ENCODE measurements at places on chromosomes 6 and 20. TPM values are rescaled to one million over a fixed set of nuclear protein-coding genes. Genes with fewer than 3 reads are reported as not detected.

DNA sequence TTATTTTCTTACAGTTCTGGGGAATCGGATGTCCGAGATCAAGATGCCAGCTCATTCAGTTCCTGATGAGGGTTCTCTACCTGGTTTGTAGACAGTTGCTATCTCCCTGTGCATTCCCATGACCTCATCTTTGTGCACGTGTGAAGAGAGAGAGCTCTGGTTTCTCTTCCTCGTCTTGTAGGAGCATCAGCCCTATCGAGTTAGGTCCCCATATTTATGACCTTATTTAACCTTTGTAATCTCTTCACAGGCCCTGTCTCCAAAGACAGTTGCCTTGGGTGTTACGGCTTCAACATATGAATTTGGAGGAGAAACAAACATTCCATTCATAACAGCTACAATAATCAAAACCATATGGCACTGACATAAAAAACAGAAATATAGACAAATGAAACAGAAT is 455.3 kb downstream of the HACE1 start:
- H3K4me3 ChIP-seq, result no peak overlapping the region
- H3K4me1 ChIP-seq, result no peaks in the 10 kb centered on the region
- H3K27me3 ChIP-seq, result no peaks in the 10 kb centered on the region
- H3K27ac ChIP-seq, result no peak overlapping the region
- H3K36me3 ChIP-seq, result no peaks in the 10 kb centered on the region

TOX2 gene
- total RNA-seq, result 1.0 TPM

- H3K27ac ChIP-seq, result no peak overlapping the region
- no peaks in the 10 kb centered on the region for H3K27me3 ChIP-seq
- H3K4me1 ChIP-seq, result no peaks in the 10 kb centered on the region
- DNase-seq, result no peak
- H3K4me3 ChIP-seq, result no peak overlapping the region
Measured at GRCh38 chr20:48403167-48403761, 424.5 kb downstream of the PREX1 start.

DNA sequence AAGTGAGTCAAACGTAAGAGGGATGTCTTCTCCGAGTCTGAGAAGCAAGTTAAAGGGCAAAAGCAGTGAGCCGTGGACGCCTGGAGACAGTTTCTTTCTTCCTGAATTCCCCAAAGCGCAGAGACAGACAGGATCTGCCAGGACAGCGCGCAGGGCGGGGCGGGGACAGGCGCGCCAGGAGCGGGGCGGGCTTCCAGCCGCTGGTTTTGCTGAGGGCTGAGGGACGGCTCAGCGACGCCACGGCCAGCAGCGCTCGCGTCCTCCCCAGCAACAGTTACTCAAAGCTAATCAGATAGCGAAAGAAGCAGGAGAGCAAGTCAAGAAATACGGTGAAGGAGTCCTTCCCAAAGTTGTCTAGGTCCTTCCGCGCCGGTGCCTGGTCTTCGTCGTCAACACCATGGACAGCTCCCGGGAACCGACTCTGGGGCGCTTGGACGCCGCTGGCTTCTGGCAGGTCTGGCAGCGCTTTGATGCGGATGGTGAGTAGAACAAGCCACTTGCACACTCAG is at the start of gene SCGN:
Gene SCGN (plus strand): TSS at position 209 of the 509 bp plus-strand sequence. CDS start 189 bp downstream, at position 398.
- H3K36me3 ChIP-seq, result no peaks in the 10 kb centered on the region
- peak; percentile 62 for DNase-seq
- no peaks in the 10 kb centered on the region for H3K4me1 ChIP-seq
- H3K27ac ChIP-seq, result no peak within 1 kb of the TSS
- no peak within 1 kb of the TSS for H3K4me3 ChIP-seq

LY6G6C gene
- total RNA-seq, result not detected

DNA sequence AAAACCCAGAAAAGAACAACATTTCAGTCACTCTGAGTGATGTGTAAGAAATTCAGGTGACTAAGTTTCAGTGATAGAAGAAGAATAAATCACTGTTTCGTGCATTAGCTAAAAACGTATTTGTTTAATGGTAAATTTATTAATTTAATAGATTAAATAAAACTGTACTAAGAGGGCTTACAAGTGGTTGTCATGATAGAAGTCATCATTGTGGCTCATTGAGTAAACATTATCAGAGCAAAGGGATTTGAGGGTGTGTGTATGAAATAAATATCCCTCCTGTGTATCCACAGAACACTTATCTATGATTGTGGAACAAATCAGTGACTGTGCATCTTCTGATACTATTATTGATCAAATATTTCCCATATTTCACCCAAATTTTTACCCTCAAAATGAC is 40.1 kb downstream of the THEMIS start:
- H3K27me3 ChIP-seq, result no peaks in the 10 kb centered on the region
- DNase-seq, result no peak
- H3K36me3 ChIP-seq, result no peaks in the 10 kb centered on the region
- no peak overlapping the region for H3K27ac ChIP-seq

RAB44 gene
- total RNA-seq, result not detected

GRCh38 chr6:90460051-90460450 is 126.8 kb downstream of the MAP3K7 start:
- H3K36me3 ChIP-seq, result no peaks in the 10 kb centered on the region
- H3K27ac ChIP-seq, result no peak overlapping the region
- H3K4me3 ChIP-seq, result no peak overlapping the region
- H3K4me1 ChIP-seq, result no peaks in the 10 kb centered on the region

GRCh38 chr6:117512056-117512828 is 29.8 kb downstream of the DCBLD1 start:
- no peak overlapping the region for H3K27ac ChIP-seq
- no peaks in the 10 kb centered on the region for H3K4me1 ChIP-seq
- H3K36me3 ChIP-seq, result no peaks in the 10 kb centered on the region

GRCh38 chr6:106377061-106377540 is 16.6 kb downstream of the CRYBG1 start:
- H3K27me3 ChIP-seq, result no peaks in the 10 kb centered on the region
- H3K4me1 ChIP-seq, result no peaks in the 10 kb centered on the region
- H3K27ac ChIP-seq, result no peak overlapping the region
- no peaks in the 10 kb centered on the region for H3K36me3 ChIP-seq

DNA sequence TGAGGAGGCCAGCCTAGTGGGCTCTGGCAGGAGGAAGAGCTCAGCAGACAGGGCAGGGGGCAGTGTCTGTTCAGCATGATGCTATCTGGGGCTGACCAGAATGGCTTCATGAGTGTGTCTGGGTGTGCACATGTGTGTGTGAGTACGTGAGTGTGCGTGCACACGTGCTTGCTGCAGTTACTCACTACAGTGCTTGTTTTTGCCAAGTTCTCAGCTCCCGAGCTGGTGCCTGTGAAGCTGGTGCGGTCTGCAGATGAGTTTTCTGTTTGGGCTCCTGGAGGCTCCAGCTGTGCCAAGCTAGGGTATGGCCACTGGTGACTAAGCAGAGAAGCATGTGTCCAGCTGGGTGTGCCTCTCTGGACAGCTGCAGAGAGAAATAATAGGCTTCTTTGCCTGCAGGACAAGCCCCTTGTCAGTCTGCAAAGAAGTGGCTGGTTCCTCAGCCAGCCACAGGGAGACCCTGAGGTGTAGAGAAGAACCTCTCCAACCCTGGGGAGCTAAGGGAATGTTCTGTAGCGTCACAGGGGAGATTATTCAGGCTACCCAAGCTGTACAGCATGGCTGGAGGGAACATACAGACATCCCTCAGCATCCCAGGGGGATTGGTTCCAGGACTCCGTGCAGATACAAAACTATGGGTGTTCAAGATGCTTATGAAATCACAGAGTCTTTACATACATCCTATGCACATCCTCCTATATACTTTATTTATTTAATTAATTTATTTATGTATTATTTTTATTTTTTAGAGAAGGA is 40.2 kb upstream of the FAM50B start:
- peak; percentile 67 for DNase-seq
- no peaks in the 10 kb centered on the region for H3K27me3 ChIP-seq
- H3K27ac ChIP-seq, result no peak overlapping the region
- peaks cover 37% of the 10 kb centered on the region for H3K4me1 ChIP-seq
- H3K4me3 ChIP-seq, result no peak overlapping the region
- no peaks in the 10 kb centered on the region for H3K36me3 ChIP-seq

- H3K4me3 ChIP-seq, result no peak overlapping the region
- no peaks in the 10 kb centered on the region for H3K4me1 ChIP-seq
- no peaks in the 10 kb centered on the region for H3K36me3 ChIP-seq
Measured at GRCh38 chr6:39411465-39411864, 89.0 kb upstream of the KCNK16 start.

- no peaks in the 10 kb centered on the region for H3K27me3 ChIP-seq
- peak overlapping the region; percentile 5 for H3K27ac ChIP-seq
- peaks cover 38% of the 10 kb centered on the region for H3K4me1 ChIP-seq
- H3K4me3 ChIP-seq, result no peak overlapping the region
Measured at GRCh38 chr6:157763904-157764177, 59.2 kb upstream of the SNX9 start.

GRCh38 chr20:22264917-22265316 is 319.5 kb downstream of the FOXA2 start:
- no peak overlapping the region for H3K4me3 ChIP-seq
- no peak for DNase-seq
- H3K27me3 ChIP-seq, result no peaks in the 10 kb centered on the region
- H3K4me1 ChIP-seq, result no peaks in the 10 kb centered on the region
- no peak overlapping the region for H3K27ac ChIP-seq
- no peaks in the 10 kb centered on the region for H3K36me3 ChIP-seq

- DNase-seq, result no peak
- no peaks in the 10 kb centered on the region for H3K36me3 ChIP-seq
- no peaks in the 10 kb centered on the region for H3K4me1 ChIP-seq
- H3K4me3 ChIP-seq, result no peak overlapping the region
- H3K27ac ChIP-seq, result no peak overlapping the region
Measured at GRCh38 chr6:163001330-163001729, 273.6 kb downstream of the PACRG start.

DNA sequence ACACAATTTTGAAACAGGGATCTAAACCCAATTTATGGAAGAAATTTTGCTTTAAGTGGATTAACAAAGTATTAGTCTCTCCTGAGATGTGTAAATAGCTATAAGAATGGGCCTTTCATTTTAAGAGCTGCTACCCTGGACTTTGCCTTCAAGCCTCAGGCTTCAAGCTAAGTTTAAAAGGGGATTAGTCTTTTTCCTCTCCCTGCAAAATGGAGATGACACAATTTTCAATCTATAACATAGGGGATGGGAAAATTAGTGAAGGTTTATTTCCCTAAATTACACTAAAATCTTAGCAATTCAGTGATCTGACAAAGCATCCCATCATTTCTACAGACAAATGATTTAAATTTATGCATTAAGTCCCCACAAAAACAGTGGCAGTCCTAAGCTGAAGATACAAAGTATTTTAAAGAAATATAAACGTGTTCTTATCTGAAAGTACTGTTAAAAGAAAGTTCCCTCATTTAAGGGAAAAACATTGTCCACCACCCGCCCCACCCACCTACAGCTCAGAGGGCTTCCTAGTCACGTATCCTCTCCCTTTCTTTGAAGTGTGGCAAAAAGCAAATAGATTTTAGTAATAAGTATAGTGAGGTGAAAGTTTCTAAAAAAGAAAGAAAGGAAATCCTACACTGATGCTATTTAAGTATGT is 14.5 kb downstream of the ARHGAP18 start:
- H3K27ac ChIP-seq, result peak overlapping the region; percentile 13
- no peak overlapping the region for H3K4me3 ChIP-seq
- DNase-seq, result no peak
- H3K36me3 ChIP-seq, result no peaks in the 10 kb centered on the region
- H3K27me3 ChIP-seq, result no peaks in the 10 kb centered on the region

GRCh38 chr20:5191829-5192569 is 65.2 kb downstream of the CDS2 start:
- peaks cover 87% of the 10 kb centered on the region for H3K36me3 ChIP-seq
- no peak overlapping the region for H3K4me3 ChIP-seq
- H3K27me3 ChIP-seq, result no peaks in the 10 kb centered on the region
- peak overlapping the region; percentile 53 for H3K27ac ChIP-seq
- no peaks in the 10 kb centered on the region for H3K4me1 ChIP-seq

DNA sequence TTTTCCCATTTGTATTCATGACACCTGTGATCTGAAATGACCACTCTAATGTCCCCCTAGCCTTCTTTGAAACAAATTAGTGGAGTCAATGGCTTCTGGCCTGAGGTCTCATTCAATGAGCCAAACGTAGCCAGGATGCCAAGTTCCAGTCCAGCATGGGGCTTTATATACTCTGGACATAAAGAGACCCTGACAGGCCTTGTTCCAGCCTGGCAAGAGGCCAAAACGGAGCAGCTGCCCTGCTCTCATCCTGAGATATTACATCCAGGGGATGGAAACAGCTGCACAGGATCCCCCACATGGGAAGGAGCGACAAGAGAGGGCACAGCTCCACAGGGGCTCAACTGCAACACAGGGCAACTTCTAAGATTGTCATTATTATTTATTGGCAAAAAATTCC is 437.8 kb downstream of the CDH26 start:
- H3K27me3 ChIP-seq, result no peaks in the 10 kb centered on the region
- no peak overlapping the region for H3K4me3 ChIP-seq
- DNase-seq, result no peak
- H3K27ac ChIP-seq, result no peak overlapping the region
- H3K36me3 ChIP-seq, result no peaks in the 10 kb centered on the region

DNA sequence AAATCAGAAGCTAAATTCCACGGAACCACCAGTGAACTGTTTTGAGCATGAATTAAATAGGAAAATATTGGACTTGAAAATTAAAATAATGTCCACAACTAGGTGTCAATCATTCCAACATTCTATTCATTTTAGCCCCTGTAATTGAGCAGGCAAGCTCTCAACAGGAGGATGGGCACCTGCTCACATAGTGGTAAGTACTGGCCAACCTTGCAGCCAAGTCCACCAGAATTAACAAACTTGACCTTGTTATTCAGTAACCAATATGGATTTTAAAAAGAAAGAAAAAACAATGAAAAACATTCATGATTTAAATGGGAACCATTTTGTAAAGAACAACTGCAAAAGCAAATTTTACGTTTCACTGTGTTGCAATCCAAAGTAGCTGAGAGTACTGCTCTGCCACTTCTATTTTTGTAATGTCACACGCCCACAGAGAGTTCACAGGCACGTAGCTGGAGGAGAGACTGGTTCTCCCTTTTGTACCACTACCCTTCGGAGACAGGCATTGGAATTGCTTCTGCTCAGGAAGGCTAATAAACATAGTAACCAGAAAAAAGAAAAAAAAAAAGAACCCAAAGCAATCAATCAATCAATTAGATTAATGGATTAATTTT is 75.2 kb upstream of the F13A1 start:
- no peaks in the 10 kb centered on the region for H3K27me3 ChIP-seq
- no peak overlapping the region for H3K4me3 ChIP-seq
- DNase-seq, result no peak
- H3K27ac ChIP-seq, result peak overlapping the region; percentile 35
- H3K36me3 ChIP-seq, result no peaks in the 10 kb centered on the region

DNA sequence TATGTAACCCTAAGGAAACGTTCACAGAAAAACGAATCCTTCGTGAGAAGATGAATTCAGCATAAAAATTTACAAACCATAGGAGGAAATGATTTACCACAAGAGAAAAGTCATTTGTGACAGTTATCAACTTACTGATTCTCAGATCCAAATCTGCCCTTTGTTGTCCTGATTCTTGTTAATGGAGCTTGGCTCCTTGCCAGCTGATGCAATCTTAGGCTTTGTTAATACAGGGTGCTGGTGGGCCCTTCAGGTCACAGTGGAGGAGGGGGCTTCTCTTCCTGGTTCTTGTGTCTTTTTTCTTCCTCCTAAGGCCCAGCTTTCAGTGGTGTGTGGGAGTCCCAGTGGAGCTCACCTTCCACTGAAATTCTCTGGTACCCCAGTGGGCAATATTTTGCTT is 108.4 kb upstream of the MAP3K7 start:
- no peaks in the 10 kb centered on the region for H3K36me3 ChIP-seq
- DNase-seq, result no peak
- H3K4me1 ChIP-seq, result no peaks in the 10 kb centered on the region
- H3K27me3 ChIP-seq, result no peaks in the 10 kb centered on the region
- no peak overlapping the region for H3K4me3 ChIP-seq
